ENCODE measurements at places on chromosomes 16 and 17. TPM values are rescaled to one million over a fixed set of nuclear protein-coding genes. Genes with fewer than 3 reads are reported as not detected.

The KIF22 gene
- 63.1 TPM for polyA plus RNA-seq

The CDC42EP4 gene
- polyA plus RNA-seq = 65.0 TPM

The CARD14 gene
- 1.6 TPM for polyA plus RNA-seq

The TEX19 gene
- not detected for polyA plus RNA-seq

The CDK5R1 gene
- 4.8 TPM for polyA plus RNA-seq

The TEDC2 gene
- polyA plus RNA-seq = 16.6 TPM

The SEZ6L2 gene
- polyA plus RNA-seq = 13.2 TPM

The CDR2L gene
- polyA plus RNA-seq = 10.6 TPM

DNA sequence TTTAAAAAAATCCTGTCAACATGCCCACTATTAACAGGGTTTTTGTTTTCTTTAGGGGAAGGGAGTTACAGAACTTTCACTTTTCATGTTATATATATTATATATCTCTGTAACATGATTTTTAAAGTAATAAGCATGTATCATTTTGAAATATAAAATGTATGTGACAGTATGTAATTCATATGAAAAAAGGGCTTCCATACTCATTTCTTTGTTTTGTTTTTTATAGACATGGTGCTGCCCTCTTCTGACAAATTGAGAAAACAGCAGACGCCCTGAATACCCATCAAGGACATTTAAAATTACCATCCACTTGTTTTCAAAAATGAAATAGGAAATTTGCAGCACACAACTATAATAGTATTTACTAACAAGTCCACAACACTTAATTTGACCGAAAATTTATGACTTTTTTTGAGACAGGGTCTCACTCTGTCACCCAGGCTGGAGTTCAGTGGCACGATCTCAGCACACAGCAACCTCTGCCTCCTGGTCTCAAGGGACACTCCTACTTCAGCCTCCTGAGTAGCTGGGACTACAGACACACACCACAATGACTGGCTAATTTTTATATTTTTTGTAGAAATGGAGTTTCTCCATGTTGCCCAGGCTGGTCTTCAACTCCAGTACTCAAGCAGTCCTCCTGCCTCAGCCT is 30.4 kb downstream of the CFDP1 start:
- DNase-seq = no peak

GRCh38 chr16:21953541-21953902 is 361 bp downstream of the UQCRC2 start:
- DNase-seq = no peak

GRCh38 chr17:38725066-38725465 is 5.1 kb upstream of the CISD3 start:
- no peak for DNase-seq

GRCh38 chr16:79372503-79373184 is 227.9 kb downstream of the MAF start:
- DNase-seq = no peak

DNA sequence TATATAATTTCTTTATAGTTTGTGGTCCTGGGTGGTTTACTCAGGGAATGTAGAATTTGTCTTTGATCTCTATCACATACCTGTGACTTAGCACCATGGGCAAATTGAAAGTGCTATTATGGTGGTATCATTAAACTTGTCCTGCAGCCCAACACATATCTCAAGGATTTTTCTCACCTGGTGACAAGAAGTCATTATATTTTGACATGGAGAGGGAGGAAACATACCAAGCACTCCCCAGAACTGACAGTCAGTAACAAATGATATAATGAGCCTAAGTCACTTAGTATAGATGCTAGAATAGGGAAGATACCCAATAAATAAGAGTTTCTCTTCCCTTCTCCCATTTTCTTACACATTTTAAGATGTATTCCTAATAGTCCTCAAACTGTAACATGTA is 805.5 kb upstream of the KIF2B start:
- DNase-seq = no peak

GRCh38 chr16:85680352-85680944 is 8.3 kb downstream of the GINS2 start:
- no peak for DNase-seq

DNA sequence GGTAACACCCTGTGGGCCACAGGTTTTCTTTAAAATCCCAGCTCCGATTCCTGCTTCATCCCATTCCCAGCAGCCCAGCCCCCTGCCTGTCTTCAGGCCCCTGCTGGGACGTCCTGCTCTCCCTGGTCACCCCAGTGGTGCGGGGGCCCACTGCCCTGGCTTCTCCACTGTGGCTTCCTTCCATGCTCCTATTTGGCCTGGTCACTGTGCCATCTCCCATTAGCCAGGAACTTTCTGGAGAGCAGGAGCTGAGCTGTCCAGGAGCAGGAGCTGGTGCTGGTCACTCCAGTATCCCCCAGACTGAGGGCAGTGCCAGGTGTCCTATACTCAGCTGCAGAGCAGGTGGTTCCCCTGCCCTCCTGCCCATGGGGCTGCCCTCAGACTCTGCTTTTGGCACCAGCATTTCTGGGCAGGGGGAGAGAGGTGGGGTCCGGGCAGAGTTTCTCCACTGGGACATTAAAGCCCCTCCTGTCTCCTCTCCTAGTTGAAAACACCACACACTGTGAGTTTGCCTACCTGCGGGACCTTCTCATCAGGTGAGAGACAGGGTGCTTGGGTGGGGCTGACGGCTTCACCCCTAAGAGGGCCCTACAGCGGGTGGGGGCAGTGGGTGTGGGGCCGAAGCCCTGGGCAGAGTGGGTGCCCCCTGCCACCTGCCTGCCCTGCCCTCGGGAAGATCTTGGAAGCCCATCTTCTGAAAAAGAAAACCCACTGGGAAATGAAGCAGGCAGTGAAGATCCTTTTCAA is 356.2 kb downstream of the SEC14L1 start:
- no peak for DNase-seq

DNA sequence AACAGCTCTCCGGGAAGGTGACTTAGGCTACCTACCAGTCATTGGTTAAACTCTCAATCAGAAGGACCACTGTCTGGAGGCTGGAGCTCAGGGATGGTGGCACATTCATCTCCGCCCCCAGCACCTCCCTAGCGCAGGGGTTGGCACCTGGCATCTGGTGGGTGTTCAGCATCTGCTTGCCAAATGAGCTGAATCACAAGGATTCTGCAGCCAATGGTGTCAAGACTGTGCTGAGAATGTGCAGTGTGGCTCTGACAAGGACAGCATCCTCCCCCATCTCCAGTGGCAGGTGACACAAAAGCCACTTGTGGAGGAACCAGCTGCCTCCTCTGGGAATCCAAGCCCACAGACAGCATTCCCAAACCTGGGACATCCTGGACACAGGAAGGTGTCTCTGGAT is 35.2 kb downstream of the PLXDC1 start:
- no peak for DNase-seq

DNA sequence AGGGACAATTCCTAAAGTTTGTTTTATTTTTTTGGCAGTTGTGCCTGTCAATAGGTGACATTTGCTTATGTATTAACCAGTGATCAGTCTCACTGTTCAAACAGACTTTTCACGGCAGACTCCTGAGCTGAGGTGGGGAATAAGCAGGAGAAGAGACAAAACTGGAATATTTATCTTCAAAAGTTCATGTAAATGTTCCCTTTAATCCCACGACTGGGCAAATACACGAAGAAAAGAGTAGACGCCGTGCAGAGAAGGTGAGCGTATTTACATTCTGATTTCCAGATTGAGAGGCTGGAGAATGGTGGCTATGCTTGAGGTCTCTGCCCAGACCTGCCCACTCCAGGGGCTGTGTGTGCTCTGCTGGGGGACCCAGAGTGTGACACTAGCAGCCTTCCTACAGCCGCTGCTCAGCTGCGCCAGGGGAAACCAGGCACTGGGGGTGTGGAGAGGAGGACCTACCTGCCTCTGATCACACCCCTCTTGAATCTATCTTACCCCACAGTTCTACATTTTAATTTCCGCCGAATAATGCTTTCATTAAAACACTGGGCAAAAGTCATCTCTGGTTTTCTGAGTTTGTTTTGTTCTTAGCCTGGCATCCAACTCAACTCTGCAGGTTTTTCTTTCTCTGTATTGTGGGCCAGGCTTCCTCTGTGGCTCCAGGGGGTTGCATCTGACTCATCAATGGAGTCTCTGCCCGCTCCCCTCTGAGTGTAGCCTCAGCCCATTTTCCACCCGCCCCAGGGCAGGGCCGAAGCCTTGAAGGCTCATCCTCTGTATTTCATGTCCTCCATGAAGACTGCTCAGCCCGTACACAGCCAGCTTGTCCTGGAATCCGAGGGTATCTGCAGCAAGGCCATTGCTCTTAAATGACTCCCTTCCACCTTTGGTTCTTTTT is 237.1 kb downstream of the NTN1 start:
- DNase-seq = no peak

DNA sequence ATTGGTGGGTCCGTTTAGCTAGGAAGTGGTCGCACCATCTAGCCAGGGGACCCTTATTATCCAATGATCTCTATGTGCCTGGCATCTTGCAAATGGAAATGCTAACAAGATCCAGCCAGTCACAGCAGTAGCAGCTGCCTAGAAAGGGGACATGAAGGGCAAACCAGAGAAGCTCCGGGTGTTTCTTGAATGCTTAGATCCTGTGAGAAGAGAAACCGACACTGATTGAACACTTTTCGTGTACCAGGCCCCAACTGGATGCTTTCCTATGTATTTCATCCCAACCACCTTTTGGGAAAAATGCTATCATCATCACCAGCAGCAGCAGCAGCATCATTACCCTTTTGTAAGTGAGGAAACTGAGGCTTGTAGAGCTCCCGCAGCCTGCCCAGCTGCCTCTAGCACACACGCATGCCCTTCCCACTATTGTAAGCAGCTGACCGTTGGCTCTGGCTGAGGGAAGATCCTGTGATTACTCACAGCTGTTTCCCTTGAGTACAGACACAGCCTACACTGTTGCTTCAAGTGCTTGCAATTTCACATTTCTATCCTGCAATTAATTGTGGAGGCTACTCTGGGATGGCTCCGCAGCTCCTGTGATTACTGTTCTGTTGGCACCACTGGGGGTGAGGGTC is 180.7 kb upstream of the CACNG5 start:
- no peak for DNase-seq

GRCh38 chr16:58226790-58227189 is 28.9 kb upstream of the CSNK2A2 start:
- no peak for DNase-seq

DNA sequence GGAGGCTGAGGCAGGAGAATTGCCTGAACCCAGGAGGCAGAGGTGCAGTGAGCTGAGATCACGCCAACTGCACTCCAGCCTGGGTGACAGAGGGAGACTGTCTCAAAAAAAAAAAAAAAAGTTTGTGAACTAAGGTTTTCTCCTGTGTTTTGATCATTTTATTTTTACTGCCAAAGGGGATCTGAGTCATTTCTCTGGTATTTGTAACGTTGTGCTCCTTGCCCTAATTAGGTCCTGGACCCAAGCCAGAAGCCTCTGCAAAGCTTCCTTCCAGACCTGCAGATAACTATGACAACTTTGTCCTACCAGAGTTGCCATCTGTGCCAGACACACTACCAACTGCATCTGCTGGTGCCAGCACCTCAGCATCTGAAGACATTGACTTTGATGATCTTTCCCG is 32.1 kb downstream of the IST1 start:
- no peak for DNase-seq

- no peak for DNase-seq
Observed at GRCh38 chr17:62085511-62086408, 20.7 kb upstream of the MED13 start.

GRCh38 chr17:43216369-43216761 is 4.7 kb downstream of the TMEM106A start:
- DNase-seq = no peak

GRCh38 chr17:1616101-1616500 is 12.5 kb downstream of the SLC43A2 start:
- no peak for DNase-seq

- DNase-seq = no peak
Observed at GRCh38 chr17:78010759-78011158, 52.3 kb downstream of the TNRC6C start.

DNA sequence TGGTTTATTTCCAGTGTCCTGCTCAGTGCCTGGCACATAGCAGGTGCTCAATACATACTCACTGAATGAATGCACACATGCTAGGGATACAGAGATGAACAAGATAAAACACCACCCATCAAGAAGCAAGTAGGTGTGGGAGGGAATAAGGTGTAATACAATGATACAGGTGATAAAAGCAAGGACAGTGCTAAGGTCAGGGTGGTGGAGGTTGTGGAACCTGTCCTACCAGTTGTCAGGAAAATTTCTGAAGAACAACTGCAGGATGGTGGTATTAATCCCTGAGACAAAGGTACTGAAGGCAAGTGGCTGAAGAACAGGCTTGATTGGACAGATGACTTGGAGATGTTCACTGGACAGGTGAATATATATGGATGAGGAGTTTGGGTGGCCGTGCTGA is 1.8 kb downstream of the KNOP1 start:
- DNase-seq = no peak

- no peak for DNase-seq
Observed at GRCh38 chr17:76640550-76641380, 2.8 kb downstream of the ST6GALNAC1 start.
